ENCODE measurements at places on chromosomes 3 and 15.

- peak; percentile 32 for DNase-seq
Observed at GRCh38 chr15:67109141-67110034, 44.0 kb downstream of the SMAD3 start.

DNA sequence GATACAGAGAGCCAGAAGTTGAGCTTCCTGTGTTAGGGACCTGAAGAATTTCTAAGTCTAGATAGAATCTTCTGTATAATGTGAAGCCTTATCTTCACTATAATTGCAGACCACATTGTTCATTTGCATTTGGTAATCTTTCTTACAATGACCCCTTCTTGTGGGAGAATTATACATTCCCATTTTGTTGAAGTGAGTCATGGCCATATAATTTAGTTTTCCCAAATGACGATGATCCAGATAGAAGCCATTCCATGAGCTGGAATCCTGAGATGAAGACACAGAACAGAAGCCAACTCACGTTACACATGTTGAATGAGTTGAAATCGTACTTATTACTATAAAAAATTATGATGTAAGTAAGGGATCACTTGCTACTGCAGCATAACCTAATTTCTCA lies 187.8 kb downstream of the TUSC7 start:
- DNase-seq, result no peak

DNA sequence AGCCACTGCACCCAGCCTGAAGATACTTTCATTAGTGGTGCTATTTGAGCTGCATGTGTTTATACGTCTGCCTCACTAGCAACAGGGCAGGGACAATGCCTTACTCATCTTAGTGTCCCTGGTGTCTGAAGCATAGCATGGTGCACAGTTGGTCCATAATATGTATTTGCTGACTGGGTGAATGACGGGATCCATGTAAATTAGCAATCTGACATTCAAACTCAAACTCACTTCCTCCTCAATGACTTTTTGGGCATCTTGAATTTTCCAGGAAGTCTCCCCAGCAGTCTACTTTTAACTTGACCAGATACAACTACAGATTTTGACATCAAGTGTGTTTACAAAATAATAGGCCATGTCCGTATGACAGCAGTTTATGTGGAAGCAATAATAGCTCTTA lies 3.0 kb upstream of the LDHAL6B start:
- DNase-seq, result no peak

DNA sequence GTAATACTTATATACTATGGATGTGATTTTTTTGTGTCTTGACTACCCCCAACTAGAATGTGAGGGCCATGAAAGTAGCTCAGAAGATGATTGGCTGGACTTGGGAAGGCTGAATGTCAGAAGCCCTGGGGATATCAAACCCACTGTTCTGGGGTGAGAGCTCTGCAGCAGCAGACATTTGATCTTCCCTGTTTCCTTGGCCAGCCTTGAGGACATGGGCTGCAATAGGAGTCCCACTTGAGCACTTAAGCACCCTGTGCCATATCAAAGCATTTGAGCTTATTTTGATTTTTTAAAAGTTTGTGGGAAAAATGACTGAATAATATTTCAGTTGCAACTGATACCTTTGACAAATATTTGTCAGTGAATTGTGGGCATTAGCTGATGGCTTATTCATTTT lies 21.7 kb downstream of the GTF2E1 start:
- no peak for DNase-seq

- no peak for DNase-seq
Observed at GRCh38 chr3:147937341-147937740, 528.2 kb downstream of the ZIC1 start.

- DNase-seq, result no peak
Observed at GRCh38 chr3:185928496-185928895, 9.3 kb downstream of the TRA2B start.

GRCh38 chr3:28244491-28244890 lies 3.1 kb downstream of the CMC1 start:
- no peak for DNase-seq

DNA sequence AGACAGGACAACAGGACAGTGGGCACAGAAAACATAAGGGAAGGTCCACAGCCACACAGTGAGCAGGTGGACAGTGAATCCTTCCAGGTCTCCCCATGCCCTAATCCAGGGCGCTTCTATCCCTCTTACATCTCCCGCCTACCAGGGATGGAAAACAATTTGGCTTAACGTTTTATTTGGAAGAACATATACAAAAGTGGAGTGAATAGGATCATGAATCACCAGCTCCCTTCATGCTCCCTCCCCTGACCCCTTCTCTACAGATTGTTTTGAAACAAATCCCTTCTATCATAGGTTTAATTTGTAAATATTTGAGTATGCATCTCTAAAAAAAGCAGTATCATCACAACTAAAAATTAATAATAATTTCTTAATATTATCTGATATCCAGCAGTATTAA lies 52.5 kb downstream of the CLDN11 start:
- no peak for DNase-seq

- DNase-seq, result no peak
Observed at GRCh38 chr15:68436680-68437079, 4.7 kb upstream of the ITGA11 start.

DNA sequence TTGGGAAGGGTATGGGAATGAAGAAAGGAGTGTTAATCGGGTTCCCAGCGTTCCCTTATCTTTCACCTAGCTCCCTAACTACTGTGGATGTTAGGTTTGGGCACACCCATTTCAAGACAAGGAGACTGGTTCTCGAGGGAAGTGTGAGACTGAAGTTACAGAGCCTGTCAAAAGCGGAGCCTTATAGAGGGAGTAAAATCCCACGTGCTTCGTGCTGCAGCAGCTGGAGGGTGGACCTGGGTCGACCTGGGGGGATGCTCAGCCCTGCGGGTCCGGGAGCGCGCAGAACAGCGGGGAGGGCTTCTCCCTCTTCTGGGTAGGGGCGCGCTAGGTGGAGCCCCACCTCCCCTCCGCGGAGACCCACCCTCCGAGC lies 314 bp upstream of the TMED3 start:
- no peak for DNase-seq

GRCh38 chr3:165451371-165452070 lies 255.3 kb upstream of the SLITRK3 start:
- no peak for DNase-seq

- DNase-seq, result no peak
Observed at GRCh38 chr3:15330031-15330596, 2.3 kb downstream of the SH3BP5 start.

- DNase-seq, result no peak
Observed at GRCh38 chr3:98095882-98096281, 8.9 kb downstream of the OR5AC2 start.

- no peak for DNase-seq
Observed at GRCh38 chr15:31278061-31278445, 48.6 kb upstream of the KLF13 start.

DNA sequence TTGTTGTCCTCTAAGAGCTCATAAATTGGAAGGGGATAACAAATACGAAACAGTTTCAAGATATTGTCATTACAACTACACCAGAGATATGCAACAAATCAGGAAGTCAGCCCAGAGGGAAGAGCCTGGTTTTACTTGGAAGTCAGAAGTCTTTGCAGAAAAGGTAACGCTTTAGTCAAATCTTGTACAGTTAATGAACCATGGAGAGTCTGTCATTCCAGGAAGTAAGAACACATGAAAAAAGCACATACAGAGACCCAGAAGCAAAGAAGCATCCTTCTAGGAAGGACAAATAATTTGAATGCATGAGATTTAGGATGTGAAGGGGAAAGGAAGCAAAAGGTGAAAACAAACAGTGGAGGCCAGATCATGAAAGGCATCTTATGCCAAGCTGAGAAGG lies 19.6 kb downstream of the DYNC1LI1 start:
- no peak for DNase-seq

DNA sequence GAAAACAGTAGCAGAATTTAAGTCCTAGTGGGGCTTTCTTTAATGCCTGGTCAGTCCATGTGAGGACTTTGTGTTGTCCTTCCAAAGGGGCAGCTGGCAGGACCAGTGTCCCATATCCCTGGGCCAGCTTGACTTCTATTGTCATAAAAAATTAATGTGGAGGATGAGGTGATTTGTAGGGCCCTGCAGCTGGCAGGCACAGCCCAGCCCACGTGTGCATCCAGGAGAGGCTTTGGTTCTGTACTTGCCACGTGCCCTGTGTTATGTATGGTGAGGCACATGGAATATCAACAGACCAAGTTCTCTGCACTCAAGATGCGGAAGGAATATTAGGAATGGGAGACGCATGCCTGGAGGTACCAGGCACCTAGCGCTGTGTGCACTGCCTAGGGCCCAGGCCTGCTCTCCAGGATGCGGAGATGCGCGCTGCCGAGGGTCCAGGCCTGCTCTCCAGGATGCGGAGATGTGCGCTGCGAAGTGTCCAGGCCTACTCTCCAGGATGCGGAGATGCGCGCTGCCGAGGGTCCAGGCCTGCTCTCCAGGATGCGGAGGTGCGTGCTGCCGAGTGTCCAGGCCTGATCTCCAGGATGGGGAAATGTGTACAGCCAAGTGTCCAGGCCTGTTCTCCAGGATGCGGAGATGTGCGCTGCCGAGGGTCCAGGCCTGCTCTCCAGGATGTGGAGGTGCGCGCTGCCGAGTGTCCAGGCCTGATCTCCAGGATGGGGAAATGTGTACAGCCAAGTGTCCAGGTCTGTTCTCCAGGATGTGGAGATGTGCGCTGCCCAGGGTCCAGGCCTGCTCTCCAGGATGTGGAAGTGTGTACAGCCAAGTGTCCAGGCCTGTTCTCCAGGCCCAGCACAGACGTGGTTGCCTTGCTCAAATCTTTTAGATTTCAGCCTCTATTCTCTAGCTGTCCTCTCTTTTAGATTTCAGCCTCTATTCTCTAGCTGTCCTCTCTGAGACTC lies 183.3 kb upstream of the ROPN1 start:
- DNase-seq, result no peak

DNA sequence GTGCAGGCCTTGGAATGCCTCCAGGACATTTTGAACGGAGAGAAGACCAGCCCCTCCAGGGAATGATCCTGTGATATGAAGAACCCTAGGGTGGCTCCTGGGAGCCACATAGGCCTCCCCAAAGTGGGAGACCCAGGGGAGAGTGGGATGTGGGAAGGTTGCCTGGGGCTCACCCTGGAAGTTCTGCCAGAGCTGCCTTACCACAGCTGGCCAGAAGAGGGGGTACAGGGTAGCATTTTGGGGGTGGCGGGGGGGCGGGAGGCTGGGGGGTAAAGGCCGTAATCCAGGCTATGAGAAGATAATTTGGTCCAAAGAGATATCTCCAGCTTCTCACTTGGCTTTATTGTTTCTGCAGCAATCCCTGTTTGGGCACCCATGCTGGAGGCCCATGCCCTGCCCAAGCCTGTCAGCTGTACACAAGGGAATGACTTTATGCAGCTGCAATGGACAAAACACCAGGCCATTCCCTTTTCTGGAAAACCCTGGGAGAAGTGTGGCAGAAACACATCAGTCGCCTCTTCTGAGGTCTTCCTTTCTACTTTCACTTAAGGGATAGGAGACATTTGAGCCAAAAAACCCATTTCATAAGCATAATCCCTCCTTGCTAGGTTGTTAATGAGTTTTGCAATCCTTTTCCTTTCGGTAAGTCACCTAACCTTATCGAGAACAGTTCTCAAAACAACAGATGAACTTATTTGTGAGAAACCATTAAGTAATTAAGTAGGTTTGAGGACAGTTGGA lies 11.0 kb upstream of the MUSTN1 start:
- DNase-seq, result peak; percentile 5

DNA sequence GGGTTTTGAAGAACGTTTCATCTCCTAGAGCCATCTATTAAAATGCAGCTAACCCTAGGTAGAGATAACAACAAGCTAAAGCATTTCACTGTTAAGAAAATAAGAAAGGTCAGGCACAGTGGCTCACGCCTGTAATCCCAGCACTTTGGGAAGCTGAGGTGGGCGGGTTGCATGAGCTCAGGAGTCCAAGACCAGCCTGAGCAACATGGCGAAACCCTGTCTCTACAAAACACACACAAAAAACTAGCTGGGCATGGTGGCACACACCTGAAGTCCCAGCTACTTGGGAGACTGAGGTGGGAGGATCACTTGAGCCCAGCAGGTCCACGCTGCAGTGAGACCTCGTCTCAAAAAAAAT lies 5.4 kb upstream of the TBC1D5 start:
- DNase-seq, result no peak

GRCh38 chr3:188817103-188817934 lies 354.5 kb upstream of the TPRG1 start:
- DNase-seq, result no peak

- no peak for DNase-seq
Observed at GRCh38 chr3:13575459-13576061, 26.6 kb downstream of the FBLN2 start.

DNA sequence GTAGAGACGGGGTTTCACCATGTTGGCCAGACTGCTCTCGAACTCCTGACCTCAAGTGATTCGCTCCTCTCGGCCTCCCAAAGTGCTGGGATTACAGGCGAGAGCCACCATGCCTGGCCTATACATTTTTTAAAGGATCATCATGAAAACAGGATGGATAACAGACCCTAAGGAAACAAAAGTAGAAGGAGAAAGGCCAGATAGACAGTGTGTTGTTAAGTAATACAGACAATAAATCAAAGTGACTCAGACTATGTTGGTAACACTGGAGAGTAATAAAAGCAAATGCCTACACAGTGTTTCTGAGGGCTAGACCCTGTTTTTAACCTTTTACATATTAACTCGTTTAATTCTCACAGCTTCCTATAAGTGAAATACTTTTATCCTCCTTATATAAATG lies 133.8 kb upstream of the MCTP2 start:
- no peak for DNase-seq

DNA sequence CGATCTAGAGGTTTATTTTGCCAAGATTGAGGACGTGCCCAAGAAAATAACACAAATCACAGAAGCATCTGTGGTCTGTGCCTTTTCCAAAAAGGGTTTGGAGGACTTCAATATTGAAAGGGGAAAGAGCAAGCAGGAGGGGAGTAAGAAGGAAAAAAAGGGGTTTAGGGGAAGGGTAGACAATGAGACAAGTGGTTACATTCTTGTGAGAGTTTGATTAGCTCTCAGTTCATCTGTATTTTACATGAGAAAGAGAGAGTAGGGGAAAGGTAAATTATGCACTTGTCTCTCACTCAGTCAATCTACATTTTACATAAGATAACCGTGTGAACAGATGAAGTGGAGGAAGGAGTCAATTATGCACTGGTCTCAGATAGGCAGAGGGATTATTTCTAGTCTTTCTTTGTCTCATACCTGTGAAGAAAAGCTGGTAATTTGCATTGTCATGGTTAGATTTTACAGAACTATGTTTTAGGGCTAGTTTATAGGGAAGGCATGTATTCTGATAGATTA lies 931.3 kb downstream of the CADM2 start:
- DNase-seq, result no peak

- DNase-seq, result no peak
Observed at GRCh38 chr3:119276680-119277079, 17.5 kb upstream of the ARHGAP31 start.

- no peak for DNase-seq
Observed at GRCh38 chr15:68081869-68082505, 27.9 kb downstream of the PIAS1 start.

GRCh38 chr15:52673734-52674133 lies 5.5 kb downstream of the ATOSA start:
- no peak for DNase-seq

- no peak for DNase-seq
Observed at GRCh38 chr3:171556574-171557145, 96.5 kb upstream of the TNIK start.
